CD4-positive, alpha-beta T cell treated with Interleukin-17A for 1 hour (primary cell): ENCODE measurements at places on chromosomes 13 and 19.

DNA sequence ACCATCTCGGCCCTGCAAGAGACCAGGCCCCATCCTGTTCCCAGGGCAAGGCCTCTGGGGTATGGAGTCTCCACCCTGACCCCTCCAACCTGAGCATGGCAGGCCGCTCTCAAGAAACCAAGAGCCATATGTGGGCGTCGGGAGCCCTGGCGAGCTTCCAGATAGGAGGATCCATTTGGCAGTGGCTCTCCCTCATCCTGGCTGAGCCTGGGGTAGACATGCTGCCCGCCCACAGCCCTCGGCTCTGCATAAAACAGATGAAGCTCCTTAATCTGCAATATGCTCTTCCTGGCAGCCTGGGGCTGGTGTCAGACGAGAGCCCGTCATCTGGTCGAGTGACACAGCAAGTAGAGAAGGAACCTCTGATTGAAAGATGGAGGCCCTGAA, 6.1 kb downstream of the ATP13A1 start:
- DNase-seq: no peak

GRCh38 chr13:57878291-57878690, 246.7 kb downstream of the PCDH17 start:
- no peak for DNase-seq

- DNase-seq: no peak
Measured at GRCh38 chr13:64528838-64529237, 2701.3 kb downstream of the PCDH9 start.

- no peak for DNase-seq
Measured at GRCh38 chr19:14405380-14405757, 13.8 kb downstream of the DDX39A start.

DNA sequence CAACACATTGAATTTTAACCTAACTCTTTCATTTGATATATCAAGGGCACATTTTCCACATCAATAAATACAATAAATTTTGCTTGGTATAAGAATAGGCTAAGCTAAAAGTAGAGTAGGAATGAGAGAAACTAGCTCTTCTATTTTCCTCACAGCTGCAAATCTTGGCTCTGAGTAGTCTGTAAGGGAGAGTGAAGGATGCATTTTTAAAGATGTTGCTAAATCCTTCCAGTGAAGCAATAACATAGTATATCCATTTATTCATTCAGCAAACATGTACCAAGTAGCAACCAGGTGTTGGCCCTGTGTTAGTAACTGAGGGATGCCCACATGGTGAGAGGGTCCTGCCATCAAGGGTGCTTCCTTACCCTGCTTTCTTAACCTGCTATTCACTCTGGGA, 799.9 kb downstream of the PCDH9 start:
- no peak for DNase-seq
